ENCODE measurements at places on chromosomes 4 and X. TPM values are rescaled to one million over a fixed set of nuclear protein-coding genes. Genes with fewer than 3 reads are reported as not detected.
A peak's percentile ranks its signal among the peaks of the same experiment; 100 is the strongest.

The ABCB7 gene
- 59.3 TPM for total RNA-seq

The SLITRK4 gene
- not detected for total RNA-seq

The SLC35A2 gene
- total RNA-seq, result 12.7 TPM

The CXCL3 gene
- not detected for total RNA-seq

The HAND2 gene
- total RNA-seq, result not detected

The SSX4B gene
- not detected for total RNA-seq

The HMX1 gene
- total RNA-seq, result not detected

The ADH1A gene
- total RNA-seq, result not detected

The PRR32 gene
- total RNA-seq, result not detected

The CT45A5 gene
- total RNA-seq, result not detected

The RAB28 gene
- 61.8 TPM for total RNA-seq

The GCNA gene
- total RNA-seq, result 5.4 TPM

- no peaks in the 10 kb centered on the region for H3K27me3 ChIP-seq
- no peaks in the 10 kb centered on the region for H3K36me3 ChIP-seq
- no peak overlapping the region for H3K27ac ChIP-seq
- peaks cover 24% of the 10 kb centered on the region for H3K4me1 ChIP-seq
Measured at GRCh38 chr4:40369437-40370274, 34.5 kb downstream of the CHRNA9 start.

GRCh38 chrX:3029129-3029528 is 12.1 kb upstream of the ARSF start:
- H3K4me3 ChIP-seq, result no peak overlapping the region
- H3K27me3 ChIP-seq, result no peaks in the 10 kb centered on the region
- no peaks in the 10 kb centered on the region for H3K4me1 ChIP-seq
- H3K27ac ChIP-seq, result no peak overlapping the region
- no peaks in the 10 kb centered on the region for H3K36me3 ChIP-seq

DNA sequence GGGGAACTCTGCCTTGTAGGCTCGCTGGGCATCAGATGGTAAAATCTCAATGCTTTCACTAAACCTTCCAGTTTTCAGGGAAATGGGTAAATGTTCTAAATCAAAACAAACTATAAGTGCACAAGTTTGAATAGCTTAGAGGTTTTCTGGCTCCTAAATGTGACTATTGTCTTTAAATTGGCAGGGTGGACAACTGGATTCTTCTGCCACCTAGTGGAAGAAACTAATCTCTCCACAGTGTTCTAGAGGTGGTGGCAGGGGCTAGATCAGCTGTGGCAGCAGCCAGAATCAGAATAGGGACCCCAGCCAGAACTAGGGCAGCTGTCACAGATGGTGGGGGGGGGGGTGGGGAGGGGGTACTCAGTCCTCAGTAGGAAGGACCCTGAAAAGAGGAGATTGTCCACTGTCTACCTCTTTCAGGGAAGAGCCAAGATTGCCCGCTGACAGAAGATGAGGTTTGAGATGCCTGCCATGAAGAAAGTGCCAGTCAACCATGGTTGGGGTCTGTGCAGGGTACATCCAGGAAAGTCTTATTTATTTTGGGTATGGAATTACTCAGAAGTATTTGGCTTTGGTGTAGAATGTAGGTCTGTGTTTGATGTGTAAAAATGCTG is 201.4 kb downstream of the CCNG2 start:
- DNase-seq, result peak; percentile 50
- H3K4me1 ChIP-seq, result peaks cover 7% of the 10 kb centered on the region
- no peaks in the 10 kb centered on the region for H3K36me3 ChIP-seq
- no peak overlapping the region for H3K4me3 ChIP-seq

DNA sequence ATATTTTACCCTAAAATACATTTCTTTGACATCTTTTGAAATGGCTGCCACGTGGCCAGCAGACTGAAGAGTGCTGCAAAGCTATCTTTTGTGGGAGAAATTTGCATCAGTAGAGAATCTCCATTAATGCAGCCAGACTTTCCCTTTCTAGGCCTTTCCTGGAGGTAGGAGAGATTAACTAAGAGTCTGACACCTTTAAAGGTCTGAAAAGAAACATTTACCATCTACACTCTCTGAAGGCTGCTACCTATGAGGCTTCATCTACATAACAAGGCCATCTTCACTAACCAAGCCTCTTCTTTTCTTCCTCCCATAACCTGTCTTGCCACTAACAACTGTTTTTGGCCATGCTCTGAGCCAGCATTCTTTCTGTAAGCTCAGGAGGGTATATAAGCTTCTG is 17.8 kb upstream of the SPRY1 start:
- H3K4me3 ChIP-seq, result no peak overlapping the region
- H3K27me3 ChIP-seq, result no peaks in the 10 kb centered on the region
- H3K4me1 ChIP-seq, result no peaks in the 10 kb centered on the region
- no peak overlapping the region for H3K27ac ChIP-seq
- DNase-seq, result no peak
- H3K36me3 ChIP-seq, result no peaks in the 10 kb centered on the region

- no peaks in the 10 kb centered on the region for H3K36me3 ChIP-seq
- no peak for DNase-seq
- no peak overlapping the region for H3K4me3 ChIP-seq
- H3K27ac ChIP-seq, result no peak overlapping the region
- no peaks in the 10 kb centered on the region for H3K27me3 ChIP-seq
Measured at GRCh38 chr4:136861091-136861490, 671.2 kb downstream of the PCDH18 start.

DNA sequence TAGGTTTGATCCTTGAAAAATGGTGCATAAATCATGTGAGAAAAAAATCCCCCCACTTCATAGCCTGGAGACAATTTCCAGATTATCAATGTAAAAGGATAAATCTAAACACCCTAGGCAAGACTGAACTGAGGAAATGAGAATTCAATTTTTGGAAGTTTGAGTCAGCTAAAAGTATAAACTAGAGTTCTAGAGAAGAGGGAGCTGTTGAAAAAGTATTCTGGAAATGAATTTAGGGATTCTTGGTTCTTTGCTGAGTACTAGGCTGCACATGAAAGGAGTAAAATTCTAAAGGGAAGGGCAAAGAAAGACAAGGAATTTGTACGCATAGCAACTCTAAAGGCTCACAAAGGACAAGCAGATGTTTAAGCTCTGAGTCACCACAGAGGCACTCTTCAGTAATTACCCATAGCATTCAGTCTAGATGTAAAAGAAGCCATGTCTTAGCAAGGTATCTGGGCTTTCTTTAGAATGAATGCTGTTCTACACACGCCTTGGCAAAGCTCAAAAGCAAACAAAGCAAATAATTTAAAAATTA is 896.5 kb downstream of the PDHA2 start:
- H3K4me1 ChIP-seq, result no peaks in the 10 kb centered on the region
- no peak overlapping the region for H3K4me3 ChIP-seq
- H3K27me3 ChIP-seq, result no peaks in the 10 kb centered on the region
- no peaks in the 10 kb centered on the region for H3K36me3 ChIP-seq
- DNase-seq, result no peak

- H3K4me3 ChIP-seq, result no peak overlapping the region
- H3K36me3 ChIP-seq, result no peaks in the 10 kb centered on the region
- no peak overlapping the region for H3K27ac ChIP-seq
- DNase-seq, result peak; percentile 56
Measured at GRCh38 chrX:15107367-15107988, 162.4 kb downstream of the ASB9 start.

DNA sequence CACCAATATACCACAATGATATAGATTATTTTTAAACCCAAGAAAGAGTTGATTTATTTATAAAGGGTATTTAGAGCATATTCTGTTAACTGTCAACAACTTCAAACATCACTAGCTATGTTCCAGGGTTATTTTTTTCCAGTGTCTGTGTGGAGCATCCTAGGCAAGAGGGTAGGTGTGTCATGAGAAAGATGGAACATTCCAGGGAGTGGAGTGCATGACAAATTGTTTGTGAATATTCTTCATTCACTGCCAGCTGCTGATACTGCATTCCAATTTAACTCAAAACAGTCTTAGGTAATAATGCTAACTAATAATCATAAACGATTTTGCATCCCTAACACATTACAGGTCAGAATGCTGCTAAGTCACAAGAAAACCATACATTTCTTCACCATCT is 148.7 kb upstream of the RASGEF1B start:
- H3K4me3 ChIP-seq, result no peak overlapping the region
- H3K4me1 ChIP-seq, result peaks cover 9% of the 10 kb centered on the region
- no peaks in the 10 kb centered on the region for H3K36me3 ChIP-seq
- no peak for DNase-seq
- H3K27me3 ChIP-seq, result no peaks in the 10 kb centered on the region

GRCh38 chr4:36213977-36214376 is 30.3 kb downstream of the ARAP2 start:
- H3K27me3 ChIP-seq, result no peaks in the 10 kb centered on the region
- no peaks in the 10 kb centered on the region for H3K4me1 ChIP-seq
- no peak overlapping the region for H3K4me3 ChIP-seq
